Endothelial cell (in vitro differentiated cells): ENCODE measurements at places on chromosomes 16 and 17.
A peak's percentile ranks its signal among the peaks of the same experiment; 100 is the strongest.

- H3K4me3 ChIP-seq: no peak overlapping the region
- peak; percentile 29 for DNase-seq
- H3K27me3 ChIP-seq: peaks cover 2% of the 10 kb centered on the region
- H3K4me1 ChIP-seq: peaks cover 19% of the 10 kb centered on the region
- H3K27ac ChIP-seq: no peak overlapping the region
Measured at GRCh38 chr17:68057531-68057952, 22.0 kb downstream of the KPNA2 start.

- no peak for DNase-seq
- H3K4me3 ChIP-seq: no peak overlapping the region
- H3K4me1 ChIP-seq: peaks cover 2% of the 10 kb centered on the region
- H3K36me3 ChIP-seq: no peaks in the 10 kb centered on the region
- peak overlapping the region; percentile 9 for H3K27ac ChIP-seq
Measured at GRCh38 chr16:70460737-70461261, 6.4 kb downstream of the FCSK start.

- peaks cover 5% of the 10 kb centered on the region for H3K36me3 ChIP-seq
- peak overlapping the region; percentile 58 for H3K4me3 ChIP-seq
- no peak for DNase-seq
- H3K27ac ChIP-seq: peak overlapping the region; percentile 68
Measured at GRCh38 chr16:84735849-84736586, 36.2 kb downstream of the USP10 start.

DNA sequence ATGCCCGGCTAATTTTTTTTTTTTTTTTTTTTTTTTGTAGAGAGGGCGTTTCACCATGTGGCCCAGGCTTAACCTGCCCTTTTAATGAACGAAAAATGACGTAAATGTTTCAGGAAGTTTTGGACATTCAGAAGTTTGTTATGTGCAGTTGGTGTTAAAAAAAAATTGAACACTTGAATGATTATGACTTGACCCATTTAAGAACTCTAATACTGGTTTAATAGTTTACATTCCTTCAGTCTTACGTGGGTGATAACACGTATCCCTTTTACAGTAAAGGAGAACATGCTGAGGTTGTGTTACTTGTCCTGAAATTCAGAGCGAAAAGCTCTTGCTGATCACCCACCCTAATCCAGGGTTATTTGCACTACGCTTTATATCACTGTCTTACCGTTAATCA, 1.7 kb downstream of the MLYCD start:
- peaks cover 7% of the 10 kb centered on the region for H3K27me3 ChIP-seq
- H3K4me3 ChIP-seq: no peak overlapping the region
- DNase-seq: no peak
- no peak overlapping the region for H3K27ac ChIP-seq
- H3K4me1 ChIP-seq: peaks cover 9% of the 10 kb centered on the region

GRCh38 chr17:7293159-7293558, 1.3 kb downstream of the YBX2 start:
- H3K4me3 ChIP-seq: peak overlapping the region; percentile 78
- no peak for DNase-seq
- H3K4me1 ChIP-seq: peaks cover 14% of the 10 kb centered on the region
- H3K36me3 ChIP-seq: no peaks in the 10 kb centered on the region

- peaks cover 9% of the 10 kb centered on the region for H3K27me3 ChIP-seq
- no peak overlapping the region for H3K4me3 ChIP-seq
- DNase-seq: no peak
Measured at GRCh38 chr16:88732172-88732960, 26.1 kb downstream of the CTU2 start.
